MCF 10A (cell line): ENCODE measurements at places on chromosomes 11 and 22. TPM values are rescaled to one million over a fixed set of nuclear protein-coding genes. Genes with fewer than 3 reads are reported as not detected.

Gene RIMBP3C
- total RNA-seq: 0.14 and 0.20 TPM in 2 replicates

- H3K27me3 ChIP-seq: no peaks in the 10 kb centered on the region
- H3K4me1 ChIP-seq: no peaks in the 10 kb centered on the region
- no peak overlapping the region for H3K4me3 ChIP-seq
- H3K27ac ChIP-seq: no peak overlapping the region
- H3K36me3 ChIP-seq: no peaks in the 10 kb centered on the region
Observed at GRCh38 chr22:48758881-48759875, 1068.5 kb downstream of the BRD1 start.

GRCh38 chr22:49975543-49976389 lies 15.2 kb downstream of the PIM3 start:
- H3K4me3 ChIP-seq: no peak overlapping the region
- H3K27me3 ChIP-seq: no peaks in the 10 kb centered on the region
- peaks cover 12% of the 10 kb centered on the region for H3K36me3 ChIP-seq
- H3K4me1 ChIP-seq: peaks cover 7% of the 10 kb centered on the region
- DNase-seq: no peak

- no peak overlapping the region for H3K4me3 ChIP-seq
- no peaks in the 10 kb centered on the region for H3K27me3 ChIP-seq
- no peak overlapping the region for H3K27ac ChIP-seq
Observed at GRCh38 chr11:57899378-57899777, 124.3 kb upstream of the OR9Q1 start.

DNA sequence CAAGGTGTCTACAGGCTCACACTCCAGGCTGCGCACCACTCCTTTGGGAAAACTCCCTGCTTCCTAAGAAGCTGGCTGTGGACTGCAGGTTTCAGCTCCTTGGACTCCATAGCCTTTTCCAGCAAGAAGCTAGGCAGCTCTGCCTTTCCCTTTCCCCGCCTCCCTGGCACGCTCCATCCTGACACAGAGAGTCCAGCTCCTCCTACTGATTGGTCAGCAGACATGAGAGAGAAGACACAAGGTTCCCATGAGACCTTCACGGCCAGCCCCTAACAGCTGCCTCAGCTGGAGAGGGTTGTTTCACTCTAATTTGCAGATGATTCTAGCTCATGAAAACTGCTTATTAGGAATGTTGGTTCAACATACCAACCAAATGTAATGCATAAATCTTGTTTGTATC lies 27.6 kb downstream of the TENM4 start:
- no peaks in the 10 kb centered on the region for H3K36me3 ChIP-seq
- DNase-seq: peak; percentile 91
- peaks cover 45% of the 10 kb centered on the region for H3K4me1 ChIP-seq
- H3K27ac ChIP-seq: no peak overlapping the region
- no peak overlapping the region for H3K4me3 ChIP-seq
- H3K27me3 ChIP-seq: no peaks in the 10 kb centered on the region

- no peak overlapping the region for H3K4me3 ChIP-seq
- H3K4me1 ChIP-seq: peaks cover 5% of the 10 kb centered on the region
- no peaks in the 10 kb centered on the region for H3K27me3 ChIP-seq
- no peak overlapping the region for H3K27ac ChIP-seq
- H3K36me3 ChIP-seq: no peaks in the 10 kb centered on the region
Observed at GRCh38 chr11:33936725-33937604, 45.1 kb upstream of the LMO2 start.

GRCh38 chr11:114438303-114438702 lies 964 bp upstream of the REXO2 start:
- peaks cover 13% of the 10 kb centered on the region for H3K4me1 ChIP-seq
- no peak overlapping the region for H3K4me3 ChIP-seq
- peaks cover 9% of the 10 kb centered on the region for H3K36me3 ChIP-seq
- no peaks in the 10 kb centered on the region for H3K27me3 ChIP-seq
- H3K27ac ChIP-seq: no peak overlapping the region
